ENCODE measurements at places on chromosomes 5 and 9.

DNA sequence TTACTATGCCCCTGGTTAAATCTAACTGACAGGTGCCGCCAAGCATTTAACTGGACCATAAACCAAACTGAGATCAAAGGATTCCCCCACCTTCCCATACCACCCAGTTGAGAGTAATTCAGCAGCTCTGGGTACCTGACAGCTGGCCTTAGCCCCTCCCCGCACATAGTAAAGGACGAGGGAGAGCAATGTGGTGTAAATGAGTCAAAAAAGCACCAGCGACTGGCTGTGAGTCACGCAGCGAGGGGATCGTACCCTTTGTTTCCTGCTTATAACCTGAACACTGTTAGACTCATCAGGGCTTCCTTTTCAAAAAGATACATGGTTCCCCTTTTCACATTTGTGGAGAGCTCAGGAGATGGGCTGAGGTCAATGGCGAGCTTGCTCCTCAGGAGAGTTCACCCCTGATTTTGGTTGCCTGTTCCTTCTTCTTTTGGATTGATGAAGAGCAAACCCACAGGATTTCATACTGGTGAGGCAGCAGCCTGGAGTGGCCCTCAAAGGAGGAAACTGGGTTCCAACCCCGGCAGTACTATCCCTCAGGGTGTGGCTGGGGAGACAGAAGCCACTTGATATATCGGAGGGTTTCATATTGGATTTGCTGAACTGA lies 71.5 kb downstream of the ANKRD33B start:
- DNase-seq, result peak; percentile 93

DNA sequence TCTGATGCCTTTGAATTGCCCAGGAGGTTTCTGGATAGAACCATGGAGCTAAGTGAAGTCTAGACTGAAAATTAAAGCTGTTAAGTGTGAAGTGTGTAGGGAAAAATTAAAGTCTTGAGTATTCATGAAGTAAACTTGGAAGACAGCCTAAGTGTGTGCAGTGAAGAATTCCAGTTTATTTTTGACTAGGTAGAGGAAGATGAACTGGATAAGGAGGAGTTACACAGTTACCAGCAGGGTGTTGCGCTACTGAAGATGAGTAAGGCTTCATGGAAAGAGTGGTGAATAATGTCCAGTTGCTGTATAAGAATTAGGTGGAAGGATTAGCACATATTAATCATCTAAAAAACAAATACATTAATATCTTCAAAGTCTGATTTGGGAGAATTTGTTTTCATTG lies 5.7 kb upstream of the CHD1 start:
- DNase-seq, result no peak

GRCh38 chr9:2568689-2569088 lies 52.9 kb upstream of the VLDLR start:
- no peak for DNase-seq

DNA sequence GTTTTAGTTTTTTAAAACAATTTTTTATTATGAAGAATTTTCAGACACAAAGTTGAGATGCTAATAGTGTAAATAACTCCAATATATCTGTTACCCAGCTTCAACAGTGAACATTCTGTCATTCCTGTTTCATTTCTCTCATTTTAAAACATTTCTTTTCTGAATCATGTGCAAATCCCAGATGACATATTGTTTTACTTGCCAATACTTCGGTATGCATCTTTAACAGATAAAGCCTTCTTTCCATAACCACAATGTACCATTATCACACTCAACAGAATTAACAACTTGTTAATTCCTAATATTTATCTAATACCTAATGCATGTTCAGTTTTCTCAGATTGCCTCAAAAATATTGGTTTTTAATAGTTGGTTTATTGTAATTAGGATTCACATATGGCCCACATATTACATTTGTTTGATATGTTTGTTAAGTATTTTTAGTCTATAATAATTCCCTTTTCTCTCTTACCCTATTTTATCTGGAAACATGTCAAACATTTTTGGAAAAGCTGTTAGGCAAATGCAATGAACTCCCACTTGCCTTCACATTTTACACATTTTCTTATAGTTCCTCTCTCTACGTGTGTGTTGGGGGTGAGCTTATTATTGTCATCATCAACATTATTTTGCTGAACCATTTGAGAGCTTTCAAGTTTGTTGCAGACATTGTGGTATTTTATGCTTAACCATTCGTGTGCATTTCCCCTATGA lies 58.7 kb upstream of the ANKRD55 start:
- DNase-seq, result no peak

DNA sequence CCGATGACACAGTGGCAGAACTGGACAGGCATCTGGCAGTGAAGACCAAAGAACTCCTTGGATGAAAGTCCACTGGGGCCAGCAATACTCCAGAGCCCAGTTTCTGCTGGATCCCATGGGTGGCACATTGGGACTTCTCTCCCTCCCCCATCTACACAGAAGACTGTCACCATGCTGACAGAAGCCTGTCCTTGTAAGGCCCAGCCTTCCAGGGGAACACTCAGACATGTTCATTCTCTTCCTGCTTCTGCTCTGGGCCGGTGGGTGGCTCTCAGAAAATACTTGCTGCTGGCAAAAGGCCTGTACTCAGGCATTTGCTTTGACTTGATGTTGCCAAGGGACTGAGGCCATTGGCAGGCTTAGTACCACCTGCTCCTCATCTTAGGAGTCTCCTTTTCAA lies 48.3 kb upstream of the PTGS1 start:
- no peak for DNase-seq

- DNase-seq, result no peak
These were observed 377.5 kb downstream of the MED10 start for GRCh38 chr5:6000867-6001266.

GRCh38 chr5:501105-501830 lies 23.0 kb downstream of the SLC9A3 start:
- DNase-seq, result no peak

DNA sequence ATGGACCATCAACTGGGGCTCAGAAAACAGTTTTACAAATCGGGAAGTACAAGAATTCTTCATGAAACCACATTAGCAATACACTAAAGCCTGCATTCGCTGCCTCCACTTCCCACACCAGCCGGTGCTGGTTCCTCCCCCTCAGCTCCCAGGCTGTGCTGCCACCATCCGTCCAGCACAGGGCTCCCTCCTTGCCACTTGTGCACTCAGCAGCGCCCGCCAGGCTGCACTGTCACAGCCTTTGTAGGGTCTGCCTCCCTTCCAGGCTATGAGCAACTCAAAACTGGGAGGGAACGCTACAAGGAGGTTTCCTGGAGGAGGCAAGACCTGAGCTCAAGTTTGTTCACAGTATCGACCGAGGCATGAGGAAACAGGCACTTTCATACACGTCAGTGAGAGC lies 7.7 kb downstream of the MAPK9 start:
- no peak for DNase-seq

- DNase-seq, result no peak
These were observed 45.7 kb upstream of the SLCO4C1 start for GRCh38 chr5:102341681-102342288.

GRCh38 chr9:105168870-105169319 lies 75.6 kb upstream of the SLC44A1 start:
- DNase-seq, result no peak

DNA sequence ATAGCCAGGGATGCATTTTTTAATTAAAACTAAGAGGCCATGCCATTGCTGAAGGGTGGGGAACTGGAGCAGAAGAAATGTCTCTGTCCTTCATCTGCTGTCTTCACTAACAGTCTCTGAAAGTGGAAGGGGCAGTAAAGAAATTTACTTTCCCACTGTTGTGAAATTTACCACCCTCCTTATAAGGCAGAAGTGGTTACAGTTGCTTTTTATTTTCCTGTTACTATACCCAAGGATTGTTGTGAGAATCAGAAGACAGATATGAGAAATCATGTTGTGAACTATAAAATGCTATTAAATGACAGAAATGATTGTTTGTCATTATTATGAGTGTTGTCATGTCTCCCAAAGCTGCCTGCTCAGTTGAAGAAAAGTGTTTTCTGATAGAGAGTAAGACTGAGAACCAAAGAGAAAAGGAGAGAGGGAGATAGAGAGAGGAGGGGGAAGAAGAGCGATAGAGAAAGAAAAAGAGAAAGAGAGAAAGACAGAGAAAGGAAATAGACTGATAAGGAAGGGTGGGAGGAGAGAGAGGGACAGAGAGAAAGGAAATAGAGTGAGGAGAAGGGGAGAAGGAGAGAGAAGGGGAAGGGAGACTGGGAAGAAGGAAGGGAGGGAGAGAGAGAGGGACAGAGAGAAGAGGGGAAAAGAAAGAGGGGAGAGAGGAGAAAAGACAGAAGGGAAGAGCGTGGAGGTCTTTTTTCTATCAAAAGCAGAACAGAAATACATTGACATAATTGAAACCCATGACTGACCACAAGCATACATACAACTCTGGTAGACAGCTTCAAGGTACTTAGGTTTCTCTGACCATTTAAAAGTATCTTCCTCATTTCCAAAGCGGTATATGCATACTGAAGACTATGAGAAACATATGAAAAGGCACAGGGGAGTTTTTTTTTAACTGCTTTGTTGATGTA lies 22.5 kb downstream of the SEC61B start:
- DNase-seq, result no peak

DNA sequence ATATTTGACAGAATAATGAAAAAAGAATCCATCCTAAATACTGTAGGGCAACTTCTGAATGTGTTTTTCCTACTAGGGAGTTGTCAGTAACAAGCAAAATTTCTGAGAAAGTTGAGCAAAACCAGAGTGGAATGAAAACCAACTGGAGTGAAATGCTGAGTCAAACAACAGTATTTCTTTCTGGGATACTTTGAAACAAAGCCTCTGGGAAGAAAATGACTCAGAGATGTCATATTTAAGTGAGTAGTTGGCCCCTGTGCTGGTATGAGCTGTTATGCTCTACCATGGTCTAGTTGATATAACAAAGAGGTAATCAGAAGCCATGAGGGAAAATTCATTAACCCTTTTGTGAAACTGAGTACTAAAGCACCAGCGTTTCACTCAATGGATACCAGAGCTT lies 372.1 kb upstream of the C9orf72 start:
- no peak for DNase-seq

- DNase-seq, result no peak
These were observed 26.9 kb downstream of the BICD2 start for GRCh38 chr9:92737611-92738299.

DNA sequence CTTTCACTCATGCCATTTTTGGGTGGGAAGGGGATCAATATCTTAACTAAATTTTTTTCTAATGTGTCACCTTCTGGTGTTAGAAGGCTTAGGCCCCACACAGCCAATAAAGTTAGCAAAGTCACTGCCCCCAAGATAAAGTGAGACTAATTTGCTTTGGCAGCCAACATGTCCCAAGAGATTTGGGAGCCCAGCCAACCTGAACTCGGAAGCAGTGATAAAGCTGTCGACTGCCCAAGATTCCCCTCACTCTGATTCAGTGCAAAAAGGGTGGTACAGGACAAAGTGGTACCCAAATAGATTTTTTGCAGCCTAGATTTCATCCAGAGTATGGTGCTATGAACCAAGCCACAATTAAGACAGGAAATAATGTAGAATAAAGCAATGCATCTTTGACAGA lies 572.5 kb upstream of the ARRDC3 start:
- DNase-seq, result no peak

GRCh38 chr9:98450496-98450895 lies 195.0 kb upstream of the TBC1D2 start:
- DNase-seq, result no peak

DNA sequence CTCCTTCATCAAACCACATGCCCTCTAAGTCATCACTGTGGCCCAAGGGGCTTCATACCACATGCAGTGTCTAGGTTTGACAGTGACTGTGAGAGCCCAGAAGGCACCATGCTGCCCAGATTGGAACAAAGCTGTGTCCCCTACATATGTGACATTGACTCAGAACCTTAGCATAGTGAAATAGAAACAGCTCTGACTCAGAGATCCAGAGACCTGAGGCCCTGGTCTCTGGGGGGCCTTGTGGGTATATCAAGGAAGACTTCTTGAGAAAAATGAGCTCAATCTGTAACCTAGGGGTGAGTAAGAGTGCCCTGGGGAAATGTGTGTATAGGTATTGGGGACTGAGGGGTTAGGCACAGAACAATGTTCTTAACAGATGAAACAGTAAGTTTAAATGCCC lies 7.1 kb upstream of the ENTREP1 start:
- peak; percentile 47 for DNase-seq

DNA sequence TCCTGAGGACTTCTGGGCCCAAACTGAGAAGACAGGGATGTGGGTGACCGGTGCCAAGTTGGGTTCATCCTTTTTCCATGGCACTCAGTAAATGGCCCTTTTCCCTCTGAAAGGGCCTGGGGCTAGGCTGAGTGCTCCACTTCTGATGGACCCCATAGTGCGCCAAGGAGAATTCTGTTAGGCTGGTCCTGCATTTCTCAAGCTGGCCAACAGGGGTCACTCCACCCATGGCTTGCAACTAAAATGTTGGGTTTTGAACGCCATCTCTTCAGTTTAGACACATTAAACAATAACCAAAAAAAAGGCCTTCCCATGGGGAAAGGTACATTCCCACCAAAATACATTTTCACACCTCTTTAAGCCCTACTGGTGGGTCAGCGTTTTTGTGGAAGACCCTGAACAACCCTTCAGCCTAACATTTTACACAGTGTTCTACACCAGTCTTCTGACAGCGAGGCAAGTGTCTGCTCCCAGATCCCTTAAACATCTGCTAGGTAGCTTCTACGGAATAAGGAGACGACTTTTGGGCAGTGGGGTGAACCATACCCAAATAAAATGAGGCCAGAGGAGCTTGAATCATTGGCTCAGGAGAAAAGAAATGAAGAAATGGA lies 27.3 kb downstream of the CNTFR start:
- DNase-seq, result peak; percentile 49

GRCh38 chr5:90982576-90982975 lies 400.5 kb downstream of the ARRDC3 start:
- DNase-seq, result no peak

DNA sequence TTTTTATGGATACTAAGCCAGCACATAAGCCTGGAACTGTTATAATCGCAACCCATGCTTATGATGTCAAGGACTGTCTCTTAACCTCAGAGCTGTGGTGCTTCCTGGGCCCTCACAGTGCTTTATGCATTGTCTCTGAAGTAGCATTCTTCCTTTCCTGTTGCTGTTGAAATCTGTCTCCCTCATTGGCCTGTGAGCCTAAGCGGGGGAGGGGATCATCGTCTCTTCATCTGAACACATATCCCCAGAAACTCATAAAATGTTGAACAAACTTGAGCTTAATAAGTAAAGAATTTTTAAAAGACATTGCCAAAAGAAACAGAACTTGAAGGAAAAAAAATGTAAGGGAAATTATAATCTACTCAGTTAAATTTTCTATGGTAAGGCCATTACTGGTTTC lies 80.3 kb downstream of the SGCD start:
- no peak for DNase-seq

DNA sequence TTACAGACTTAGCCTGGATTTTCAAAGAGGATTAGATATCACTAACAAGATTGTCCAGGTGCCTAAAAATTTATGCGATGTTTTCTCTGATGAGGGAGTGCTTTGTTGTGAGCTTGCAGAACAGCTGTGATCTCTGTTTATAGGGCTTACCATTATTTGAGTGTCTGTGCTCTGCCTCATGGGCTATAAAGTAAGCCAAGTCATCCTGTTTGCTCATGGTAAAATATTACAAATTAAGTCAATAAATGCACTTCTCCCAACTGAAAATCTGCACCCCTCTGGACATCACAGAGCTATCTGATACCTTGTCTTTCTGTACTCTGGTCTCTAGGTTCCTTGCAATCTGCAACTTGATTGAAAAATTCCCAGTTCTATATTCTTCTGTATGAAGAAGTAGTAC lies 293.4 kb upstream of the ACTBL2 start:
- no peak for DNase-seq

- no peak for DNase-seq
These were observed 138.6 kb upstream of the SPEF2 start for GRCh38 chr5:35478856-35479682.
